Putamen (tissue), 1 donor: ENCODE measurements at places on chromosomes 7 and 10.
A peak's percentile ranks its signal among the peaks of the same experiment; 100 is the strongest.

GRCh38 chr10:119370111-119370741 is 162.9 kb downstream of the GRK5 start:
- no peak for DNase-seq

DNA sequence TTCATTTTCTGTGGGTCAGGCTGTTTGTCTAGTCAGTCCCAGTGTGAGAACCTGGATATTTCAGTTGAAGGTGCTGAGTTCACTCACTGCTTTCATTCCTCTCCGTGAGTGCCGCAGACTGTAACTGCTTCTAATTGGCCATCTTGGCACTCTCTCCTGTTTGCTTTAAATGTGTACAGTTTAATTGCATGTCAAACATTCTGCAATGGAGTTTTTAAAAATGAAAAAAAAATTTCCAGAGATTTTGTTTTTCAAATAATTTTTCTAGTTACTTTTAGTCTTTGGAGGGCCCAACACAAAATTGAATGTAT is 87.8 kb downstream of the CCSER2 start:
- no peak for DNase-seq

DNA sequence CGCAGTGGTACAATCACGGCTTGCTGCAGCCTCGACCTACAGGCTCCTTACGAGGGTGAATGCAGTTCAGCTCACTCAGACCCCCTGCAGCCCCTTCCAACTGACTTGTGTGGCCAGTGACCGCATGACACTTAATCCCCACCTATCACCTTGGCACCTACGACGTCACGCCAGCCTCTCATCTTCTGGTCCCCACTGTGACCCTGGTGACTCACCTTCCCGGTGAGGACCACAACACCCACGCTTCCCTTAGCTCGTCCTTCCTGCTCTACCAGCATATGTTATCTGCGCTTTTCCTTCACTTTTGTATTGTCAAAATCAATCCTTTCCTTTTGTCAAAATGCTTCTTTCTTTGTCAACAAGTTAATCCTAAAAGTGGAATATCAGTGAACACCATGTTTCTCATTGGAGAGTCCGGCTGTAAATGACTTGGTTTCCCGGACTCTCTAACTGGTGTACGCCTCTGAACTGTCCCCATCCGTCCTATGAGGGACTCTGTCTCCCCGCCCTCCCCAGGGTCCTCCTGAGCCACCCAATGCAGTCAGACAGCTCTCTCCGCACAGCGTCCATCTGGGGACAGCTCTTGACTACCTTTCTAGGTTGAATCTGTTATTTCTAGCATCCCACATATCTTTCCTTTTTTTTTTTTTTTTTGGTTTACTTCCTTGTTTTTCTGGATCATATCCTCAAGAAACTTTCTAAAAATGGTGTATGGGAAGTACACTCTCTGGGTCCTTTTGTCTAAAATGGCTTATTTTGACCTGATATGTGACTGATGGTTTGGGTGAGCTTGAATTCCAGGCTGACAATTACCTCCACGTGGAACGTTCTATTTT is 37.3 kb downstream of the CFAP46 start:
- no peak for DNase-seq

- no peak for DNase-seq
These were observed 206.2 kb downstream of the TMEM178B start for GRCh38 chr7:141280100-141280499.

DNA sequence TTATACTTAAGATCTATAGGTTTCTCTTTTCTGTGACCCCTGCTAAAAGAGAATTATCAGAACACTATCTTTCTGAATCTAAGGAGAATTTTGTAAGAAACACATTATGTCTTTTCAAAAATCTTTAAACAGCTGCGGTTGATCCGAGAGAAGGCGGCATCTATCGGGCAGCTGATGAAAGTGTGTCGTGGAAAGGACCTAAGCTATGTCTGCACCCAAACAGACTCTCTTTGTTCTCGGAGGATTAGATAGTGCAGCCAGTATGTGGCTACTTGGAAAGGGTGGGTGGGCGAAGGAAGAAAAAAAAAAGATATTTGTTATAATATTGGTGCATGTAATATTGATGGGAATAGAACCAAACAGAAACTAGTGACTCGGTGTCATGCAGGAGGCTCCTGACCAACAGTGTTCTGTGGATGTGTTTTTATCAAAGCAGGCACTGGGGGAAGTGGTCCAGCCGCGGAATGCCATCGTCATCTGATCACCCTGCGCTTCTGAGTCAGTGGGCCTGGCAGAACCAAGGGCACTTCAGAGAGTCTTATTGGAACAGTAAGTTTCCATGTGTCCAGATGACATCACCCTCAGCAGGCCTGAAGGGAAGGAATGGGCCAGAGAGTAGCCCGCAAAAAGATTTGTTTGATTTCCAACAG is 509.7 kb upstream of the AKR1E2 start:
- peak; percentile 23 for DNase-seq

DNA sequence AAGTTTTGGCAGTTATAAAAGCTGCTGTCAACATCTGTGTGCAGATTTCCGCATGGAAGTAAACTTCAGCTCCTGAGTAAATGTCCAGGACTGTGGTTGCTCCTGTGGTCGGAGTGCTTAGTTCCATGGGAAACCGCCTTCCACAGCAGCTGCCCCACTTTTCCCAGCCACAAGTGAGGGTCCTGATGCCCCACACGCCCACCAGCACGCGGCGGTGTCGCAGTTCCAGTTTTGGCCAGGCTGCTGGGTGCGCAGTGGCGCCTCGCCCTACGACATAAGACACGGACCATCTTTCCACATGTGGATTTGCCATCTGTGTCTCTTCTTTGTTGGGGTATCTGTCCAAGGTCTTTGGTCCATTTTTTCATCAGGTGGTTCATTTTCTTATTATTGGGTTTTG is 167.1 kb downstream of the DIP2C start:
- no peak for DNase-seq

DNA sequence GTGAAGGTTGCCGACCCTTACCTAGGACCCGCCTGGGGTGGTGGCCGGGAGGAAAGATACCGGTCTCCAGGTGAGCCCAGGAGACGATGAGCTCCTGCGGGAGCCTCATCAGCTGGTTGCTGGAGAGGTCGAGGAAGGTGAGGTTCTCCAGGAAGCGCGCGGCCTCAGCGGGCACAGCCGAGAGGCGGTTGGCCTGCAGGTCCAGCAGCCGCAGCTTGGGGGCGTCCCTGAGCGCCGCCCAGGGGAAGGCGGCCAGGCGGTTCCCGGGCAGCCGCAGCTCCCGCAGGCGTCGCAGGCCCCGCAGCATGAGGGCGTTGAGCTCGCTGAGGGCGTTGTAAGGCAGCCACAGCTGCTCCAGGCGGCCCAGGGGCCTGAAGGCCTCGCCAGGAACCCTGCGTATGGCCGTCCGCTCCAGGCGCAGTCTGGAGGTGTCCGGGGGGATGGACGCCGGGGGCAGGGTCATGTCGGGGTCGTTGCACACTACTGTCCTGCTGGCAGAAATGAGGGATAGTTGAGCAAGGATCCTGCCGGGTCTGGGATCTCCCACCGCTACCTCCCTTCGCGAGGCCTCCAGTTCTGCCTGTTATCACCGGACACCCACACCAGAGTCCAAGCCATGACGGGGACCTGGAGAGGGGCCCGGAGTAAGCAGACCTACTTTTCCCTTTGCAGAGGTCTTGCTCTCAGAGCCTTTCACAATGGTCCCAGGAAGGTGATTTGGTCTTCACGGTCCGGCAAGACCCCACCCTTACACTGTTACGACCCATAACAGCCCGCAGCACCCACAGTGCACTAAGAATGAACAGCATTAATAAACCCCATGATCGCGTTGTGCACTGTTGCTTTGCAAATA is 3.9 kb downstream of the LRIT1 start:
- DNase-seq = no peak

GRCh38 chr7:108413337-108413736 is 42.9 kb downstream of the NRCAM start:
- no peak for DNase-seq

DNA sequence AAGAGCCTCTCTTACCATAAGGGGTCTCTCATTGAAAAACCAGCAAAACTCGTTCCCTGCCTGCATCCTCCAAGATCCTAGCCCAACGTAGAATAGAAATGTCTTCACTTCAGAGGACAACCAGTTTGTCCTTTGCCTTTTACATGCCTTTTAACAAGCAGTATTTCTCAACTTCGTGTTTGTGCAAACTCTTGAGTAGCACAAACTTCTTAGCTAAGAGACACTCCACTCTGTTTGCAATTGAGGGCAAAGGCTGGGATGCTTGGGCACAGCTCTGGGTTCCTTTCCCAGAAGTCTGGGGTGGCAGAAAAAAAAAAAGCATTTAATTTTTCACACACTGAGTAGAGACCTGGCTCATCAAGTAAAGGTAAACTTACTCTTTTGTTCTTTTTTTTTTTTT is 19.5 kb upstream of the KCTD7 start:
- no peak for DNase-seq

- DNase-seq = no peak
These were observed 15.9 kb upstream of the ADCK2 start for GRCh38 chr7:140656548-140657515.

DNA sequence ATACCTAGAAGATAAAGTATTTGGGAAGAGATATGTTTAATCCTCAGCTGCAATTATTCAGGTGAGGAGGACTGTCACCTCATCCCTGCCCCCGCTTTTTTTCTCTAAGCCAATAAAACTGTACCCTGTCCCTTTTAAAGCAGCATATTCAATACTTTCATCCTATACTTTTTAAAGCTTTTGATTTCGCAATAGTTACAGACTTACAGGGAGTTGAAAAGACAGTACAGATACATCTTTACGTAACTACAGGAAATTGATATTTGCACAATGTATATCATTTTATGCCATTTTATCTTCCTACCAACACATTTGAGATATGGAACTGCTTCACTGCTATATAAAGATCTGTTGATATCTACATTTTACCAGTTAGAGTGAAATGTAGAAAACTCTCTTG is 47.6 kb downstream of the STK17A start:
- no peak for DNase-seq

DNA sequence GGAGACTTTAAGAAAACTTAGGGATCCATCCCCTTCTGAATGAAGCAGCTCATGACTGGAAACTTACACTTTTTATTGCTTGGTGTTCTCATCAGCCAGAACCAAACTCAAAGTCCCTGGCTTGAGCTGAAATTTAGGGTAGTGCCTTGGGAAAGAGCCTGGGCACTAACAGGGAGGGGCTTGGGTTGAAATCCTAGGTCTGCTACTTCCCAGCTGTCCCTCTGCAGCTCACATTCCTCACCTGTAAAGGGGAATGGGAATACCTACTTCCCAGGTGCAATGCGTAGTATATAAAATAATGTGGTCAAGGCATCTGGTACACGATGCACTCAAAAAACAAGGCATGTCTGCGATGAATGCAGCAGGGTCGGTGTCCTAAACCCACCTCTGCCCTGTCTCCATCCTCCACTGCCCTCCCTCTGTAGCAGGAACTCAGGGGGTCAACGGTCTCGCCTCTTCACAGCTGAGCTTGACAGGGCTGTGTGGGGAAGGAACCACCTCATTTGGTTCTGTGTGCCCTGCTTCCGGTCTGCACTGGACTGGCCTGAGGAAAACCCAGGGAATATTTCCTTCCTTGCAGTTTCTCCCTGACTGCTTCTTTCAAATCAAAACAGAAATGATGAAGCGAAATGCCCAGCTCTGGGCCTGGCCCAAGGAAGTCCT is 80.0 kb downstream of the COBL start:
- no peak for DNase-seq

- DNase-seq = no peak
These were observed 495.4 kb upstream of the AKR1E2 start for GRCh38 chr10:4330636-4331035.

DNA sequence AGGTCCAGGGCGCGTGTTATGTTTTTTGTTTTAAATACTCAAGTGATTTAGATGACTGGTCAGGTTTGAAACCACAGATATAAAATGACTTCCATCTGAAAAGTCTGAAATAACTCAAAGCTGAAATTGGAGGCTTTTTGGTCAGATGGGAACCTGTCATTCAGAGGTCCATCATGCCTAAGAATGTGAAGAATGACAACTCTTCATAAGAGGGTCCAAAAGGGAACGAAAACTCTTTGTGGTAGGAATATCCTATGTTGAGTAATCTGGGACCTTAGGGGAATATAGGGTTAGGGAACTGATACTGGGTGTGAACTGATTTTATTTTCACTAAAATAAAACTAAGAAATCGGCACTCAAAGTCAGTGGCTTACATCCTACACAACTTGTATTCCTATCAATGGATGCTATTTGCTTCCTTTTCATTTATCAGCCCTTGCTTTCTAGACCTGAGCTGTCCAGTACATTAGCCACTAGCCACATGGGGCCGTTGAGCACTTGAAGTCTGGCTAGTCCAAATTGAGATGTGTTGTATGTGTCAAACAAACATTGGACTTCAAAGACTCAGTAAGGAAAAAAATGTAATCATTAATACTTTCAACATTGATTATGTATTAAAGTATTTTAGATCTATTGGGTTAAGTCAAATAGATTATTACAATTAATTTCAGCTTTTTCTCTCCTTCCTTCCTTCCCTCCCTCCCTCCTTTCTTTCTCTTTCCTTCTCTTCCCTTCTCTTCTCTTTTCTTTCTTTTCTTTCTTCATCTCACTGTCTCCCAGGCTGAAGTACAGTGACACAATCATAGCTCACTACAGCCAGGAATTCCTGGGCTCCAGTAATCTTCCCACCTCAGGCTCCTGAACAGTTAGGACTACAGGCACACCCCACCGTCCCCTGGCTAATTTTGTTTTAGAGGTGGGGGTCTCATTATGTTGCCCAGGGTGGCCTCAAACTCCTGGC is 56.5 kb upstream of the KDM7A start:
- no peak for DNase-seq

- no peak for DNase-seq
These were observed 7.6 kb upstream of the CD36 start for GRCh38 chr7:80630608-80631405.

DNA sequence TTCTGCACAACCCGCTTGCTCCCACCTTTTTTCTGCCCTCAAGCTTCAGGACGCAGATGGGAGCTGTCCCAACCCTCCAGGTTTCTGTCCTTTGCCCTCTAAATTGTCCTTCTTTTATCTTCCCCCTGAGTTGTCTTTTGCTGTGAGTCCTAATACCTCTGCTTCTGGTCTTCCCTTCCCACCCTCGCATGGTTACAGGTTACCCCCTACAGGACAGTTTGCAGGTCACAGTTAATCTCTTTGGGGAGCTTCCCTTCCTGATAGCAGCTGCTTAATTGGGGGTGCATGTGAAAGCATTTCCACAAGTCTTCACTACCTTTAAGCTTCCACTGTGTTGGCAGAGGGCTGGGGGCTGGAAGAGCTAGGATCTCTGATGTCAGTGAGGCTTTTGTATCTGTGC is 121.5 kb upstream of the CXCL12 start:
- DNase-seq = no peak

DNA sequence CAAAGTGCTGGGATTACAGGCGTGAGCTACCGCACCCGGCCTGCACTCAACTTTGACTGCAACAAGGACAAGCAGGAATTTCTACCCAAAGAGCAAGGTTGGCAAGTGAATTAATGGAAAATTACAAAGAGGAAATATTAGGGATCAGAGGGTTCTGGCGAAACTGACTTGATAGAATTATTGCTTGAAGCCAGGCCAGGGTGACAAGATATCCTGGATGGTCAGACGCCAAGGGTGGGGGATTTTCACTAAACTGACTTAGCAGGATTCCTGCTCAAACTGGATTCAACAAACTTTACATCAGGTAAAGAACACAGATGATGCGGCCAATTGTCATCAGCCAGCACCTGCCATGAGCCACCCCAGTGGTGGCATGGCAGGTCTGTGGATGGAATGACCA is 603.6 kb upstream of the MGMT start:
- no peak for DNase-seq

GRCh38 chr10:76080991-76081390 is 649.6 kb downstream of the LRMDA start:
- DNase-seq = no peak
